Brain microvascular endothelial cell (primary cell): ENCODE measurements at places on chromosomes 7 and 10.

DNA sequence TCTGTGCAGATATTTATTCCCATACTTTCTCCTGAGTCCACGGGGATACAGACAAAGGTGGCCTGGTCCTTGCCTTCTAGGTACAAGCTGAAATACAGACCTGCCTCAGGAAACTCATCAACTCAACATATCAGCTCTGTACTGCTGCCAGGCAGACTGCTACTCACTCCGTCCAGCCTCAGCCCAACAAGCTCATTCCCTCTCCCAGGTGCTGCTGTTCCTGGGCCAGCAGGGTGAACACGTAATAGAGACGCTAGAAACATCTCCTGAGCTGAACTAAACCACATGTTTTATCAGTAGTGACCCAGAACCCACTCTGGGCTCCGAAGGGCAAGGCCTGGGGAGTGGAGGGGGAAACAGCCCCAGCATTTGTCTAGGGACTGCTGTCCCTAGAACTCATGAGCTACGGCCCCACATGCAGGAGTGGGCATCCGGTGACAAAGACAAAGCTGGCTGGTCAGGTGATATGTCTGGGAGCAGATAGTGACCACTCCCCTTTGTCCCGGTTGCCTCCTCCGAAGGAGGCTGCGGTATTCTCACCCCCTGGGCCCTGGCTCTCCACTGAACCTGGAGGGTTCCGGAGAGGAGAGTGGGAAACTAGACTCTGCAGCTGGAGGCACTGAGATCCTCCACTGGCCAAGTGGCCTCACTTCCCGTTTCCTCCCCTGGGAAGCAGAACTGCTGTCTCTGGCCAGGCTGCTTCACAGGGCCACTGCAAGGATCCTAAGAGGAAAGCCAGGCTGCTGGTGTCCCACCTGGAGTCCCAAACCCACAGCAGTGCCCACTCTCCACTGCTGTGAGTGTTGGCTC, 116.1 kb downstream of the FAM53B start:
- no peak for DNase-seq

DNA sequence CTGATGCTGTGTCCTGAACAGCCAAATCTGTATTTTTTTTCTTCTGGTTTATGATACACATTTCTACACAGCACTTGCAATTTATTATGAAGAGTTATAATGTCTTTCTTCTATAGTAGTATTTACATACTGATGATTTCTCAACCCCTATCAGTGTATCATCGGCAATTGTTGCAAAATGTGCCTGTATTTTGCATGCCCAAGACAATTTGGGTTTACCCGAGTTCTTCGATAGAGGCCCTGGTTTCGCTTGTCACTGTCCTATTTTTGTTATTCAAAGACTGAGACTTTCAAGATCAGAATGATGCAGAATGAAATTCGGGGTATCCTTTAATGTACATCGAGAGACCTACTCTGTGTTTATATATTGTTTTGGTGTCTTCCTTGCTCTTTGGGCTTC, 184.5 kb upstream of the PRSS58 start:
- DNase-seq = no peak

DNA sequence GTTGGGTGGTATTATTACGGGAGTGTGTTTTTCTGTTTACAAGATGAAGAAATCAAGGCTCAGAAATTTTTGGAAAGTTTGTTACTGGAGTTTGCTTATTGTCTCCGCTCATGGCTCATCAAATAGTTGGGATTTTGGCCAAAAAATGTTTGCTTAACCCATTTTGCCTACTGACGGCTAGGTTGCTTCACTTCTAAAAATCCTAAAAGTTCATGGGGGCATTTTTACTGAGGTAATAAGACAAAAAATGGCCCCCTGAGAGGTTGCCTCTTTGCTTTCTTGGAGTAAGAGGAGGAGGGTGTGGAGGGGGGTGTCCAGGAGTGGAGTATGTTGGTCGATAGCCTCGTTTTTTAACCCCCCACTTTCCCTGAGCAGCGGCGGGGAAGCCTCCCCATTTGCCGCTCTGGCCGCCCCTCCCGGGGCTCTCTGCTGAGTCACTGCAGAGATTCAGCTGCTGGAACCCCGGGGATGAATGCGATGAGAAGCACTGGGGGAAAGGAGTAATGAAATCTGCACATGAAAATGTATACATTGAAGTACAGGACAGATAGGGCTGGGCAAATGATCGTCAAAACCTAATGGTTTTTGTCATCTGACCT, 1.5 kb downstream of the MEST start:
- no peak for DNase-seq

DNA sequence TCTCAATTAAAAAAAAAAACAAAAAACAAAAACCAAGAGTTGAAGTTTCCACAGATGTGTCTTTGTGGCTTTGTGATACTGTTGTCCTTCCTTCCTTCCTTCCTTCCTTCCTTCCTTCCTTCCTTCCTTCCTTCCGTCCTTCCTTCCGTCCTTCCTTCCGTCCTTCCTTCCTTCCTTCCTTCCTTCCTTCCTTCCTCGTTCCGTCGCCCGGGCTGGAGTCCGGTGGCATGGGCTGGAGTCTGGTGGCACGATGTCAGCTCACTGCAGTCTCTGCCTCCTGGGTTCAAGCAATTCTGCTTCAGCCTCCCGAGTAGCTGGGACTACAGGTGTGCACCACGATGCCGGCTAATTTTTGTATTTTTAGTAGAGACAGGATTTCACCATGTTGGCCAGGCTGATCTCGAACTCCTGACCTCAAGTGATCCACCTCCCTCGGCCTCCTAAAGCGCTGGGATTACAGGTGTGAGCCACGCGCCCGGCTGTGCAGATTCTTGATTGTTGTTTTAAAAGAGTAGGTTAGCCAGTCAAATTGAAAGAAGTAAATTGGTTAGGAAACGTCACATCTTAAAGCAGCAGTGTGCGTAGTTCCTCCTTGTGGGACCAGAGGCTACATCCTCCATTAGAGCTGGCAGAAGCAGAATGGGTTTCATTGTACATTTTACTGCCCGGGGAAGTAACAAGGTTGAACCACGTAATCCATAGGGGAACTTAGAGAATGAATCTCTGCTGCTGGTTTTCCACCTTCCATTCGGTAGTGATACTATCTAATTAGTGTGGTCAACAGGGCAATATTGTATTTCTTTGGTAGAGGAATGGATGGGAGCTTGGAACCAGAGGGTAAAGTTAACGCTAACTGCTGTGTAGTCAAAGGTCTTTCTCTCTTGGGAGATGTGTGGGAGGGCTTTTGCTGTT, 20.6 kb downstream of the DNAJB6 start:
- DNase-seq = no peak

DNA sequence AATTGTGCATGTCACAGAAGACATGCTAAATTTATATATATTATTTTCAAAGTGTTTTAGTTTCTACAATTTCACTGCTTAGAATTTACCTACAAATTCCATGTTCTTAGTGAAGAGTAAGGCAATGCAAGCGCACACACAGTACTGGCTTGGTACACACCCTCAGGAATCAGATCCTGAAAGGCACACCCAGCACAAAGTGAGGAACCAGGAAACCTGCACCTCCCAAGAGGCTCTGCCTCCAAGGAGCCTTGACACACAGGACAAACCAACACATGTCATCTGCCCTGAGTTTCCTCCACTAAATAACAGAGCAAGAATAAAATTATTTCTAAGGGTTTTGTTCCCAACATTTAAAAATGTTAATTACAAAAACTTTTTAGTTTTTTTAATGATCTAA, 156.2 kb downstream of the PARD3 start:
- DNase-seq = no peak

- DNase-seq = no peak
These were observed 166.4 kb upstream of the PPP1R3A start for GRCh38 chr7:114085313-114085591.

GRCh38 chr7:31938650-31939049, 131.6 kb downstream of the PDE1C start:
- DNase-seq = peak; percentile 20

DNA sequence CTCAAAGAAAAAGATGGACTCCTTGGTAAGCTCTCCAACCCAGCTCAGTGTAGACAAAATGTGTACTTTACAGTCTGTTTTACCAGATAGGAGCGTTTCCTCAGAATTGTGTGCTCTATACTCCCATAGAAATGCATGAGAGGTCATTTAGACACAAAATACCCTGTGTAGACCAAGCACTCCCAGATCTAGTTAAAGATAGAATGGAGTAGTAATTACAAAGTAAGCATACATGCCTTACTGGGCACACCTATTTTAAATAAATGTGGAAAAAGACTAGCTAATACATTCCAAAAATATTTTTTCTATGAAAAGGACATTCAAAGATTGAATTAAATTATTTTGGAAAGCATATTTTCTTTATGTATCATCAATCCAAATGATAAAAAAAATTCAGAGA, 271.9 kb upstream of the DGKB start:
- DNase-seq = no peak

DNA sequence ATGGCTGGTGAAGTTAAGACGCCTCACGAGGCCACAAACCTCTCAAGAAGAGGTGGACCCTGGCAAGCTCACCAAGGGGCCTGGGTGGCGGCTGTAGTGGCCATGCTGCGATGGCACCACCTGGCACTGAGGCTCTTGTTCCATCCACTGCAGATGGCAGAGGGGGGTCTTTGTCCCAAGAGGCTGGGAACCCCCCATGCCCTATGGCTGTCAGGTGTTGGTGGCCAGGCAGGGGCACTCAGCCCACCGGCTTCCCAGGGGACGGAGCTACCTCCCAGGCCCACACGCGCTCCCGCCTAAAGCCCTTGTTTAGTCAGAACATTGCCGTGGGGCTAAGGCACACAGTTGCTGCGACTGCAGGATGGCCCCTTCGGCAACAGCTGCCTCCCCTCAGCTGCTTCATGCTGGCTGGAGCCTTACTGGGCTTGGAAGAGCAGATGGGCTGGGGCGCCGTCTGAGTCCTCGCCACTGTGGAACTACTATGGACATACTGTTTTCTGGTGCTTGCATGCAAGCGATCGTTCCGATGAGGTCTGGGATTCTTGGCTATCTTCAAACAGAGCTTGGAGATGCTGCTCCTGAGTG, 46.8 kb downstream of the DPYSL4 start:
- DNase-seq = no peak

DNA sequence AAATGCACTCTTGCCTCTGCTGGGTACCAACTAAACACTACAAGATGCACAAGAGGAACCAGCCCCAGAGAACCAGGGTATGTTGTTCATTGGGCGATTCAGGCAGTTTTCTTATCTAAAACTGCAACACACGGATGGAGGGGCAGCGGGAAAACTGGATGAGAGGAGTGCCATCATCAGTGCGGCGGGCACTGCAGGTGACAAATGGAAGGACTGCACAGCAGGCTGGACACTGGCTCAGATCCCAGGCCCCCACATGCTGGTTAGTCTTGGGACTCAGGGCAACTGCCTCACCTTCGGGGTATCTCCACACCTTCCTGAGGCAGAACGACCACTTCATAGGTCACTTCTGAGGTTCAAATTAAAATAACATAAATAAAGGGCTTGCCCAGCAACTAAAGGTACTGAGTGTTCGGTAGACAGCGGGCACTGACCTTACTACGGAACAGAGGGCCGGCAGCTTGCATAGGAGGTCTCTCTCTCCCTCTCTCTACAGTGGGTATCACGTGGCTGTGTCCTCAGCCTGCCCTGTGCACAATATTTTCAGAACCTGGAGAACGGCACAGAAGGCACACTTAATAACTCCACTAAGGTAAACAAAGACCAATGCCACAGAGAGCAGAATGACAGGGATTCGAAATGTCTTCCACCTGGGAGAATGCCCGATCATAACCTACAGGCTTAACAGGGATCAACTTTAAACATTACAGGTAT, 72.1 kb downstream of the GRB10 start:
- DNase-seq = no peak

GRCh38 chr10:14613588-14613920, 161.1 kb downstream of the FAM107B start:
- DNase-seq = no peak

DNA sequence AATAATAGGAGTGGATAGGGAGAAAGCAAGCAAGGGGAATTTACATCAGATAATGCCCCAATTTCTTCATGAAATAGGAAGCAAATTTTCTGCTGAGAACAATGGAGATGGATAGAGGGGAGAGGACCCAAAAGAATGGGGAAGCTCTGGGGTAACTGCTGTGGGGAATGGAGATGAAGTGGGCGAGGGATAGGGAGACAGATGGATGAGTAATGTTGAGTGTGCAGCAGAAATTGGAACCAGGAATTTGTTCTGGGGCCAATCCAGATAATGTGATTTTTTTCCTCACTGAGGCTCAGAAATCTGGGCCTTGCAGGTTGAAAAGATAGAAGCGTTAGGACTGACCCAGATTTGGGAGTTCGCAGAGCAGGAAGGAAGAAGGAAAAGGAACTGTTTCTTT, 24.5 kb upstream of the MRC1 start:
- peak; percentile 47 for DNase-seq

DNA sequence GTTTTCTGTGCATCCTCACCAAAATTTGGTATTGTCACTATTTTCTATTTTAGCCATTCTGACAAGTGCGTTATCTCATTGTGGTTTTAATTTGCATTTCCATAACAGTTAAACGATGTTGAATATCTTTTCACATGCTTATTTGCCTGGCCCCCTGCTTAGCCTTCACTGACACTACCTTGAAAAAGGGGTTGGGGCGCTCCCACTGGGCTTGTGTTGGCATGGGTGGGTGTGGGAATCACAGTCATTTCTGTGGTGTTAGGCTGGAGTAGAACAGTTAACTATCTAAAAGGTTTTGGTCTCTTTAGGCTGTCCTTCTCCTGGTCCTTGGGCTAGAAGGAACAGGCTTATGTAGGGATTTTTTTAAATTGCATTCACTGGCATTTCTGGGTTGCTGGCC, 72.2 kb upstream of the TMEM140 start:
- DNase-seq = no peak

GRCh38 chr7:122070834-122071233, 73.2 kb downstream of the AASS start:
- no peak for DNase-seq

GRCh38 chr10:21655236-21655635, 121.2 kb downstream of the MLLT10 start:
- DNase-seq = no peak

GRCh38 chr7:1609023-1609422, 39.2 kb upstream of the PSMG3 start:
- DNase-seq = no peak

- no peak for DNase-seq
These were observed 15.4 kb downstream of the PTPRN2 start for GRCh38 chr7:158572000-158572828.

GRCh38 chr7:26627221-26627620, 237.2 kb downstream of the SKAP2 start:
- DNase-seq = no peak

- DNase-seq = no peak
These were observed 19.1 kb upstream of the KLF6 start for GRCh38 chr10:3803927-3804741.

DNA sequence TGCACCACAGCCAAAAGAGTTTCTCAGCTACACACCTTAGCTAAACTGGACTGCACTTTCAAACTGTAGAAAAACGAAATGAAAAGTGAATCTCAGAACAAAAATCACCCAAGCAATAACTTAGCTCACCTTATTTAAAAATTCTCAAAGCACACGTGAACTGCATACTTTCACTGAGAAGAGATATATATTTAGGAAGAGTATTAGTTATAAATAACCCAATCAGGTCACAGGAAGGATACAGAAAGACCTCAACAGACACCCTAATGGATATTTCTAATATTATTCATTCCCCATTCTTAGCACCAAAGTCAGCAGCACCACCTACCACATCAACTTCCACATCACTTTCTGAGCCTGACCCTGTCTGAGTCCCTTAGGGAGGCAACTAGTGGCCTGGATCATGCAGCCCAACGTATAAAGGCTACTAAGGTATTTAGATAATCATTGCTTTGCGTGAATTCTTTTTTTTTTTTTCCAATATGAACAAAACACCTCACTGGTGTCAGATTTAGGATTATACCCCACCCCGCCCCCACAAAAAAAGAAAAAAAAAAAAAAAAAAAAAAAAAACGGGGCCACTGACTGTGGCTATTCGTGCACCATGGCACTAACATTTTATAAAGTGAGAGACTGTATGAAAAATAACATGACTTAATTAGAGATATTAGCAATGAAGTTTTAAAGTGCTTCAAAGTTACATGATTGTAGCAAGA, 2.6 kb downstream of the ABI1 start:
- DNase-seq = peak; percentile 33
